T-helper 2 cell (primary cell): ENCODE measurements at places on chromosomes 7 and 10.
A peak's percentile ranks its signal among the peaks of the same experiment; 100 is the strongest.

DNA sequence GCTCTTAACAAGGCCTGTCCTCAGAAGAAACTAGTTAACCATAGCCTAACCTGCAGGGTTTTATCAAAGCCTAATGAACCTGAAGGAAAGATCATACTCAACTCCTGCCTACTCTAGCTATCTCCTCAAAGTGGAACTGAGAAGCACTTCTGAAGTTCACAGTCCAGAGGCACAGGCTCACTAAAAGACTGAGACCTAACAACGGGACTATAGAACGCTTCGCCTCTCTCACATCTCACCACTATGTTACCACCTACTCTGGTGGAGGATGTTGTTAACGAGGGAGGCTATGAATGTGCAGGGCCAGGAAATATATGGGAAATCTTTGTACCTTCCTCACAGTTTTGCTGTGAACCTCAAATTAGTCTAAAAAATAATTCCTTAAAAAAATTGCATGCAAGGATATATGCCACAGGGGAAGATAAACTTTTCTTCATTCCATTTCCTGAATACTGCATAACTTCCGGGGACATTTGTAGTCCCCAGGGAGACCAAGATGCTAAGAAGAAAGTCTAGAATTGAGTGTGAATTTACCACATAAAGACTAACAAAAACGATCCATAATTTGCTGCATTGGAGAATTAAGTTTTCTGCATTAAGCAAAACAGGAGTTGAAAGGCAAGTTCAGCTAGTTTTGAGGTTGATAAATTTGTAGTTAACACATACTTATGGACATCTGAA is 21.6 kb downstream of the LIPJ start:
- no peak for DNase-seq

DNA sequence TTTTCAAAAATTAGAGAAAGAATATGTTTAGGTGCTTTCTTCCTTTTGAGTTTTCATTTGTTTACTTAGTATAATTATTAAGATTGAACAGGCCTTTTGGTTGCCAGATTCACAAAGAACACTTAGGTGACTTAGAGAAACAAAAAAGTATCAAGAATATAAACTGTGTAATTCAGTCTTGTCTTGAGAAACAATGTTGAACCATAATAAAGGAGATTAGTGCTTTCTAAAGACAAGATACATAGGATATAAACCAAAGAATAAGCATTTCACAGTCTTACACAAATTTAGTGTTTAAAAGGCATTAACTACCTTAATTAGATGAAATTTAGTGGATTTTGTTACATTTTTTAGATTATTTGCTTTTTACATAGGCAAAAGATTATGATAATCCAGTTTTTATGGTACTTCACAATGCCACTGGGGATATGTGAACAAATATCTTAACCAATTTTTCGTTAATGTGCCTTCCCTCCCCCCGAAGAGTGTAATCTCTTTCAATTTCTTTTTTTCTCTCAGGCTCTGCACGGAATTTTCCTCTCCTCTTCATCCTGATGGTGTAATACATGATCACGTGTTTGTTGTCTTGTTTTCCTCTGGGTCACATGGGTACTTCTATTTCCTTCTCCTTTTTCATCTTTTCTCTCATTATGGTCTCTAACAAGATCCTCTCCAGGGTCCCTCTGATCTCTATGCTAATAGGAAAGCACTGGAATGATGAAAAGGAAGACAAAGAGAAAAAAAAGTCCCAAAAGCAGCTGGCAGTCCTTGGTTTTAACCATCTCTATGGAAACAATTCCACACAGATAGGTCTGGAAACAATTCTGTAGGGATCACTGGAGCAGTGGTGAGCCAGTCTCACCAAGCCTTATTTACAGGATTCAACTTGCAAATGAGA is 3.7 kb upstream of the HNRNPH3 start:
- no peak for DNase-seq

- DNase-seq: no peak
These were observed 59.1 kb upstream of the CALD1 start for GRCh38 chr7:134720091-134720935.

GRCh38 chr7:155097338-155097737 is 27.2 kb downstream of the HTR5A start:
- no peak for DNase-seq

GRCh38 chr7:1939434-1940401 is 269.6 kb downstream of the ELFN1 start:
- no peak for DNase-seq

GRCh38 chr7:116984917-116985316 is 31.6 kb downstream of the ST7 start:
- no peak for DNase-seq

- no peak for DNase-seq
These were observed 26.8 kb upstream of the TRUB1 start for GRCh38 chr10:114911052-114911711.

DNA sequence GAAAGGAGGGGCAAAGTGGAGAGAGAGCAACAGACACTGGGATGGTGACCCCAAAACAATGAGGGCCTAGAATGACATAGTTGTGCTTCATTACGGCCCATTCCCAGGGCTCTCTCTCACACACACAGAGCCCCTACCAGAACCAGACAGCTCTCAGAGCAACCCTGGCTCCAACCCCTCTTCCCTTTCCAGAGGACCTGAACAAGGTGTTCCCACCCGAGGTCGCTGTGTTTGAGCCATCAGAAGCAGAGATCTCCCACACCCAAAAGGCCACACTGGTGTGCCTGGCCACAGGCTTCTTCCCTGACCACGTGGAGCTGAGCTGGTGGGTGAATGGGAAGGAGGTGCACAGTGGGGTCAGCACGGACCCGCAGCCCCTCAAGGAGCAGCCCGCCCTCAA is 20.7 kb downstream of the PRSS2 start:
- DNase-seq: no peak

DNA sequence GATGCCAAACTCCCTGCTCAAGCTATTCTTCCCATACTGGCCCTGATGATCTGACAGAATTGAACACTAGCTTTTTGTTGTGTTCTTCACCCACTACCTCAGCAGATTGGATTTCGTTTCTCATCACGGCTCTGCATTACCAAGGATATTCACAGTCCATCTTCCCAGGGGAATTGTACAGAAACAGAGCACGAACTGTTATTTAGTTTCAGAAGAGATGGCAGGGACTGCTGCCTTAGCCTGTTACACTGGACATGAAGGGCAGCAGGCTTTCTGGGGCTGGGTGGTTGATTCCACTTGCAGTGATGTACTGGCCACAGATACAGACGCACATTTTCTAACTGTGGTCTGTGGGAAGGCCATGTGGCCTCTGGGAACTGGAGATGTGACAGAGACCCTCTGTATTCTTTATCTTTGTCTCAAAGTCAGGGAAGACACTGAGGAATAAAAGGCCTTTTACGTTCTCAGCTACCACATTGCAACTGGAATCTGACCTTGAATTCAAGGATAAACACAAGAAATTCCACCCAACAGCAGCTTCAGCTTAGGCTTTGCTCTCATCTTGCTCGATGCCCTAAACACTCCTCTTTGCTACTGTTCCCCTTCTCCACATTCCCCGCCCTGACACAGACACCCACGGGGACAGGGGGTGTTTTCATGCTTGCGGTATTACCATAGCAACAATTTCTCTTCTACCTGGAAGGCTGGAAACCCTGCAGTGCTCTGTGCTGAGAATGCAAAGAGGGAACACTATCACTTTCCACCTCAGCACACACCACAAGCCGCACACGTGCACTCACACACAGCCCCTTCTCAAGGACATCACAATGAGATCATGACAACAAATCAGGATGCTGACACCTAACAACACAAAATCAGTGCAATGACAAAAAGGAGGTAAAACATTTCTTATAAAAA is 81.7 kb downstream of the RNF216 start:
- DNase-seq: no peak

DNA sequence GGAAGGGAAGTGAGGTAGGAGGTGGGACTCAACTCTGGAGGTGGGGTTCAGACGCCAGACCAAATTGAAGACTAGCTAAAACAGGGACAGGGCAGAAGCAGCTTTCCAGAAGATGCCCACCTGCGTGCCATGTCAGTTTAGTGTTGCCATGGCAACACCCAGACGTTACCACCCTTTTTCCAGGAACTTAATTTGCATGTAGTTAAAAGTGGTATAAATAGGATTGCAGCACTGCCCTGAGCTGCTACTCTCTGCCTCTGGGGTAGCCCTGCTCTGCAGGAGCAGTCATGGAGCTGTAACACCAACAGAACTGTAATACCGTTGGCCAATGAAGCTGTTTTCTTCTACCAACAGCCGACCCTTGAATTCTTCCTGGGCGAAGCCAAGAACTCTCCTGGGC is 93.8 kb downstream of the PRKCQ start:
- no peak for DNase-seq

DNA sequence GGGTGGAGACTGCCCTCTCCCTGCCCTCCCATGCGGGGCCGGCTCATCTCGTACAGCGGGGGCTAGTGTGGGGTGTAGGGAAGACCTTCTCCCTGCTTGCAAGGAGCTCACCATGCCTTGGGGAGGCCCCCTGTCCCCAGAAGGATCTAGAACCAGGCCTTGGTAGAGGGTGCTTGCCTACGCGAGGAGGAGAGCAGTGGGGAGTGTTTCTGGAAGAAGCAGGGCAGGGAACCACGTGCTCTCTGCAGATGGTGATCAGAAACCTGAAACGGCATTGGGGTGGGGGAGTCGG is 2.7 kb downstream of the MAFK start:
- no peak for DNase-seq

DNA sequence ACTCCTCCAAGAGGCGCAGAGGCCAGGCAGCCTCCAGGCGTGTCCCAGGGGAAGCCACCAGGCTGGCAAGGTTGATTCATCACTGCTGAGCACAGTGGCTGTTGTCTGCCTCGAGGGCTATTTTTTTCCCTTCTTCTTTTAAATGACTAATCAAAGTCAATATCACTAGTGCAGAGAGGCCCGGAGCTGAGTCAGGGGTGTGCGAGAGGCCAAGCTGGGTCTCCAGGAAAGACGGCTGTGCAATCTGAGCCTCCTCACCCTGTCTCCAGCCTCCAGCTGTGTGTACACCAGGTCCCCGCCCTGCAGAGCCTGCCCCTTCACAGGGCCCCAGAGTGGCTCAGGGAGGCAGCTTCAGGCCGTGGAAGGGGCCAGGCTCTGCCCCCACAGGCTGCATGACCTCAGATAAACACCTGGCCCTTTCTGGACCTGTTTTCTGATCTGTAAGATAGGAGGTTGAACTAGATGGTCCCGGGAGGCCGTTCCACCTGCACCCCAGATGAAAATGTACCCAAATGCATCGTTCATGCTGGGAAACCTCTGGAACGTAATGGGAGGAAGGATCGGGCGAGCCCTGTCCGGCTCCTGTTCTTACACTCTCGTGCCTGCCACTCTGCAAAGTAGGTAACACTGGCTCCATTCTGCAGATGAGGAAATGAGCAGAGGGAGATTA is 3.7 kb downstream of the STX1A start:
- peak; percentile 52 for DNase-seq

GRCh38 chr7:30459591-30460245 is 18.9 kb downstream of the NOD1 start:
- no peak for DNase-seq
